Dorsolateral prefrontal cortex (tissue), 122 donors: ENCODE measurements at places on chromosomes 3 and 15.

DNA sequence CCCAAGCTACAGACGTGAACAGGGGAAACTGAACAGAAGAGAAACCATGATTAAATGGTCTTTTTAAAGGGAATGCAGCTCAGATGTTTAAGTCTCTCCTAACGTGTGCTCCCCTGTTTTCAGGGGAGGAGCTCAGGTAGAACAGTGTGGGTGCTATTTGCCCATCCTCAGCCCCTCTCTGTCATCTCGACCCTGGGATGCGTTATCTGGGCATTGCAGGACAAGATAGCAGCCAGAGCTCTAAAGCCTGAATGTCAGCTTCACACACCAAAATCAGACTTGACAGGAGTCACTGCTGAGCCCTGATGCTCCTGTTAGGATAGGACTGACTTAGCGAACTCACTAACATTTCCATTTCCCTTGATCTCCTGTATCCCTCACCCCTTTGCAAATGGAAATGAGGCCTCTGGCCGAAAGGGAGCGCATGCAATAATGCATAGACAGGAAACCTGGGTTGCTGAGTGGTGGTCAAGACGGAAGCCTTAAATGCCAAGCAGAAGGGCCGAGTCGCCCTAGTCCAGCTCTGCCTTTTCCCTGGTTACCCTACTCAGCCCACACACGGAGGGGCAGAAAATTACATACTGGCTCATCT, 234.9 kb upstream of the TPM1 start:
- no peak for DNase-seq

DNA sequence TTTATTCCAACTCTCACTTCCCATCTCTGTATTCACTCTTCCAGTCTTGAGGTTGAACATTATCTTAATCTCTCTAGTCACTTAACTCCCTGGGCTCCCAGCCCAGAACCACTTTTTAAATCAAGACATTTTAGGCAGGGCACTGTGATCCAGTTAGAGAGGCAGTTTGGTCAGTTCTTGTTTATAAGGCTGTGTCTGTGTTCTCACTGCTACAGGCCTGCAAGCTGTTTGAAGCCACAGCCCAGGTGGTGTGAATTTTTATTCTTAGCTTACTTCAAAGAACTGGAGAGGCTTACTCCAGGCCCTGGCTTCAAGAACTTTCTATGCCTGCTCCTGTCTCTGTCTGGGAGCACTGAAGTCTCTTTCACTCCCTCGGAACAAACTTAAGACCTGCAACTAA, 906.1 kb downstream of the CADM2 start:
- DNase-seq: no peak

DNA sequence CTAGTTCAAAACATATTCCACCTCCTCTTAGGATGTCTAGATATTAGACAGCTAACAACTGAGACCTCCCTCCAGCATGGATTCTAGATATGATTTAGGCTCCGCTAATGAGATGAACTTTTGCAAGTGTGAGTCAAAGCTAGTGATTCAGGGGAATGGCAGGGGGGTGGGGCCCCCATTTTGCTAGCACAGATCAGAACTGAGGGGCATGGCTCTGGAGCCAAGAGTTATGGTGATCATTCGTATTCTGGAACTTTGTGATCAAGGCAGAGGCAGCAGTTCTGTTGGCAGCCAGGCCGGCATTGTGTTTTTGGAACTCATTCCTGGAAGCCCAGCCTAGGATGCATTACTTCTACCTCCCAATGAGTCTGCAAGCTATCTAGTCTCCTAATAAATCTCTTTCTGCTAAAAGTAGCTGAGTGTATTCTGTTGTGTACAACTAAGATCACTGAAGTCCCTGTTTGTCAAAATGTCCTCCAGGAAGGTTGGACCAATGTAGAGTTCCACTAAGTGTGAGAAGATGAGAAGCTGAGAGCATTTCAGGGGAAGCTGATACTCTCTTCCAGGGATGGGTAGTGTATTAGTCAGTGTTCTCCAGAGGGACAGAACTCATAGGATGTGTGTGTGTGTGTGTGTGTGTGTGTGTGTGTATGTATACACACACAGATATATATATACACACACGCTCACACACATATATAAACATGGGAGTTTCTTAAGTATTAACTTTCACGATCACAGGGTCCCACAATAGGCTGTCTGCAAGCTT, 312.7 kb downstream of the TLE3 start:
- no peak for DNase-seq

DNA sequence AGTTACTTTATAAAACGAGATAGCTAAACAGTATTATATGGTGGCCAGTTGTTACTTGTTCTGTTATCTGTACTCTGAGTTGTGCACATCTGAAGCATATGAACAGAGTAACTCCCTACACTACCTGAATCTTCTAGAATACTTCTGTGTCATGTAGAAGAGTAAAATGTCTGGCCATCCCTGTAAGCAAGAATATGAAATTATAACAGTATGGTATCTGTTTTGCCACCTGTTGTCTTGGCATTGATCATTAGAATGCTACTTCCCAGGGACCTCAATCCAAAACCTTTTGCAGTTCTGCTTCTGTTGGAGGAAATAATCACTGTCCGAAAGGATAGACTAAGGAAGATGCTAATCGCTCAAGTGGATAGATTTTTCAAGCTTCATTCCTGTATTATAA, 1.9 kb downstream of the TEX9 start:
- DNase-seq: no peak

GRCh38 chr15:88648357-88649214, 9.8 kb downstream of the ISG20 start:
- DNase-seq: peak; percentile 41

GRCh38 chr3:71317749-71318457, 265.6 kb downstream of the FOXP1 start:
- DNase-seq: no peak

- peak; percentile 71 for DNase-seq
These were observed 131.3 kb upstream of the SNRPN start for GRCh38 chr15:24823473-24823872.

- no peak for DNase-seq
These were observed 22.8 kb upstream of the MECOM start for GRCh38 chr3:169686266-169686665.

GRCh38 chr15:75651810-75652543, 4.3 kb downstream of the SNX33 start:
- no peak for DNase-seq
